Stimulated activated CD4-positive, alpha-beta T cell treated with anti-CD3 and anti-CD28 coated beads, Interleukin-1b, Interleukin-23, amount 100 ng/mL, for 24 hours (primary cell): ENCODE measurements at places on chromosomes 5 and 9.

GRCh38 chr5:161676103-161676502 is 9.4 kb upstream of the GABRA6 start:
- DNase-seq: no peak

- no peak for DNase-seq
These were observed 8.6 kb upstream of the PHYKPL start for GRCh38 chr5:178241231-178241663.

DNA sequence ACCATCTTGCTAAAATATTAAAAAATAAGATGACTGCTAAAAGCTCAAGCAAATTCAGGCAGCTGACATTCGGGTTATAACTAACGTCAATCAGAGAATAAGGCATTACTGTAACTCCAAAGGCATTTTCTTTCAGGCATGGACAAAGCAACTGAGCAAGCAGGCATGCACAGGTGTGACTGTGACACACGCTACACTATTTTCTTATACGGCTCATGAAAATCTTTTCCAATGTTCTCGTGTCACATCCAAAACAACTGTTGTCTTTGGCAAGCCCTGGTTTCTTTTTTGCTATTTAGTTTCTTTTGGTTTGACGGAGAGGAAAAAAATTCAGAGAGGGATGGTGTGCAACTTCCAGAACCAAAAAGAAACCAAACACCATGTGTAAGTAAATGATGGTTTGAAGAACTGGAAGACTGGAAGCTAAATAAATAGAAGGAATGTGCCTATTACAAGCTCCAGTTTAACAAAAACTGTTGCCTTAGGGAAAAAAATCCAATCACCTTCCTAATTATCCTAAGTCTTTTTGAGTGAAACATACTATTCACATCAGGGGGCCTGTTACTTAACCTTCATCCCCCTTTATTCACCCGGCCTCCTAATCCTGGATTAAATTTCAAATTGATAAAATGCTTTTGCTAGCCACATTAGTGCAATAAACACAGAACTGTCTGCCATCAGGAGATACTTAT is 277.6 kb downstream of the PSAT1 start:
- DNase-seq: no peak

DNA sequence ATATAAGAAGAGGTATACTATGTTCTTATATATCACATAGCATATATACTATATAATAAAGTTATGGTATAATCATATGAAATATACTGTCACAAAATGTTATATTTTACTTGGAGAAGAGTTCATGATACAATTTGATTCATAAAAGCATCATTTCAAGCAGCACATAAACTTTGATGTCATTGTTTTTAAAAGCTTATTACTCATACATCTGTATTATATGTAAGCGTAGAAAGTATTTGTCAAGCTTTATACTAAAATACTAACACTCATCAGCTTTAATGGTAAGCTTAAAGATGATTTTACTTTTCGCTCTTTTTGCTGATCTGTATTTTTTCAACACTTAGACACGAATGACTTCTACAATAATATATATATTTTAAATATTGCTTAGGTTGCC is 34.0 kb upstream of the ZNF618 start:
- no peak for DNase-seq

GRCh38 chr9:134348404-134349155 is 22.3 kb downstream of the RXRA start:
- DNase-seq: no peak

GRCh38 chr9:90020276-90020871 is 415.6 kb downstream of the GADD45G start:
- DNase-seq: no peak

DNA sequence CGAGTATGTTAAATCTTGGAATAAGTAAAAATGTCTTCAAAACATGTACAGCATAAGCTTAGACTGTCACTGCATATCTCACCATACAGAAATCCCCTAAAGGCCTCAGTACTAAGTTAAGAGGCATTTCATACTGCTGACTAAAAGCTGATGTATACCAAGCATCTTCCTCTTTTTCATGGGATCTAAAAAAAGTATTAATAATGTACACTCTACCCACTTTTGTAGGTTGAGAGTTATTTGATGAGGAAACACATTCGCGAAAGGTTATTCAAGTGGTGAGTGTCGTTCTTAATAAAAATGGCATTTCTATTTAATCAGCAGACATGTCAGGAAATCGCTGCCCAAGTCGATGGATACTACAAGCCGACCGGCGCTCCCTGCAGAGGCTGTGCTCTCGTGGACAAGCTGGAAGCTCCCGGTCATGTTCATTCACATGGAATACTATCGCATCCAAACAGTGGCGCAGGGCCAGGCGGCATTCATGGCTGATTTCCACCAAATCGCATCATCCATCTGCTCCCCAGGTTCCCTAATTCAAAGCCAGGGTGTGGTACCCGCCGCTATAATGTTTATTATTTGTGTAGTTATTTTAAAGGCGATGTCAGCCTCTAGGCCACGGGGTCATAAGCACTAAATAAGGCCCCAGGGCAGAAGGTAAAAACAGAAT is 724 bp downstream of the SGTB start:
- DNase-seq: no peak

- DNase-seq: no peak
These were observed 137.0 kb downstream of the COL23A1 start for GRCh38 chr5:178453224-178453623.

GRCh38 chr9:136963751-136964150 is 11.7 kb downstream of the LCN12 start:
- DNase-seq: no peak

DNA sequence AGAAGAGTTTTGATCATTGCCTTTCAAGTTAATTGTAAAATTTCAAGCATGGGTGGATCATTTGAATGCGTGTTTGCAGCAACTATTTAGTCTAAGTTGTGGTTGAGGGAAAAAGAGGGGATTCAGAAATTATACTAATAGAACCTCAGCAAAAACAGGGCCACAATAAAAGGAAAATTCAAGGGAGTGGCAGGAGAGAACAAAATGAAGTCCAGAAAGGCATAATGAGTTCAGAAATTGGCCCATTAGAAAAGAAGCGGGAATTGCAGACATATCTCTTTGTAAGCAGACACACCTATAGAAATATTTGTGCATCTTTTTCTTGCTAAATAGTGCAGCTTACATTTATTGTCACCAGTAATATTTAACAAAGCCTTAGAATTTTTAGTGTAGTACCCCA is 960.0 kb downstream of the CDH12 start:
- no peak for DNase-seq

GRCh38 chr9:138100711-138101350 is 223.2 kb downstream of the CACNA1B start:
- no peak for DNase-seq

GRCh38 chr5:140186267-140186671 is 11.3 kb downstream of the CYSTM1 start:
- no peak for DNase-seq

GRCh38 chr9:84573083-84573482 is 96.4 kb upstream of the NTRK2 start:
- no peak for DNase-seq

- no peak for DNase-seq
These were observed 1398.7 kb downstream of the PTPRD start for GRCh38 chr9:9214066-9214465.

DNA sequence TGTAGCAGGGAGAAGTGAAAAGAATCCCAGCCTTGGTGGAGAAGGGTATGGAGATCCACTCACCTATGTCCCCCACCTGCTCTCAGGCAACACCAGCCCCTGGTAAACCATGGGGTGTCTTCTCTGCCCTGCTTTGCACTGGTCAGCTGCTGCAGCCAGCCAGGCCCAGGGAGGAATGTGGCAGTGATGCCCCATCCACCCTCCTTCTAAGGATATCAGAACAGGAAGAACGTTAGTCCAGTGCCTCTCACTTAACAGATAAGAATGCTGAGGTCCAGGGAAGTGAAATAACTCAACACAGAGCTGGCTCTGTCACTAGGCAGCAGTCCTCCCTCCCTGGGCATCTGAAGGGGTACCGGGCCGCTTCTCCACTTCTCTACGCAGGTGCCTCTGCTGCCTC is 9.7 kb upstream of the PPIC start:
- DNase-seq: no peak

GRCh38 chr9:34589636-34590380 is at the start of gene CNTFR:
TSS of gene CNTFR (minus strand) at chr9:34589724. CDS start at chr9:34568981, 20,743 bp downstream.
- no peak for DNase-seq

DNA sequence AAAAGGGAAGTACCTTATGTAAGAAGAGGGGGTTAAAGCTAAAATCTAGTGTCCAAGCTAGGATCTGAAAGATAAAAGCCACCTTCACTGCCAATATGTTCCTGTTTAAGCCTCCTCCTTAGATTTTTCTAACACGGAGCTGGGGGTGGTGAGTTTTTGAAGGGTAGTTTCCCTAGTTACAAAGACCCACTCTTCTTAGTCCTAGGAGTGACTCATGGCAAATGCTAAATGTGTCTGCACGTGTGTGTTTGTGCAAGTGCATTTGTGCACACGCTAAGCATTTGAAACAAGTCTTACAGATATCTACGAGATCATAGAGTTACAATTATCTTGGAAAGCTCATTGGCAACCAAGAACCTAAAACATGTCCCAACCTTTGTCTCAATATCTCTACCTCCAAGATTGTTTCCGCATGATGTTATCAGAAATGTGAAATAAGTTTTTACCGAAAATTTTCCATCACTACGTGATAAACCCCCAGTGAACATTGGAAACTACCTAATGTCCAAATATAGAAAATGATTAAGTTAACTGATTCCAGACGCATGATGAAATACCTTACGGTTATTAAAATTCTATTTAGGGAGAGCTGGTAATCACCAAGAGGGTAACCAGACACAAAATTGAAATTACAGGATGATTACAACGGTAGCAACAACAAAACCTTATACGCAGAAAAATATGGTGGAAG is 78.0 kb upstream of the HRH2 start:
- DNase-seq: no peak

DNA sequence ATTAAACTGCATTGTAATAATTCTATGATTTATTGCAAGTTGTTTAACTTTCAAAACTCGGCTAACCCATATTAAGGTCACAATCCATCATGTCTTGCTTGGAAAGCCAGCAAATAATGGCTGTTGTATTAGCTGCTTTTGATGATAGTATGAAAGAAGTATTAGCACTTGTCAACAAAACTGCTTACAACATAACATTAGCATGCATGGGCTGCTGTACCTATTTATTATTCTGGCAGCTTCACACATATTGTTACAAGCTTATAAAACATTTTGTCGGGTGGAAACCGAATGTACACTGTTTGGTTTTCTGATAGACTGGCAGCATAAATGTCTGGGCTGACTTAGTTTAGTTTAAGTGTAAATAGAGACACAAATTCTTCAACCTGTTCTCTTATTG is 378.3 kb downstream of the KIAA0825 start:
- no peak for DNase-seq

- DNase-seq: no peak
These were observed 199.3 kb upstream of the PDE4D start for GRCh38 chr5:60092671-60093422.

DNA sequence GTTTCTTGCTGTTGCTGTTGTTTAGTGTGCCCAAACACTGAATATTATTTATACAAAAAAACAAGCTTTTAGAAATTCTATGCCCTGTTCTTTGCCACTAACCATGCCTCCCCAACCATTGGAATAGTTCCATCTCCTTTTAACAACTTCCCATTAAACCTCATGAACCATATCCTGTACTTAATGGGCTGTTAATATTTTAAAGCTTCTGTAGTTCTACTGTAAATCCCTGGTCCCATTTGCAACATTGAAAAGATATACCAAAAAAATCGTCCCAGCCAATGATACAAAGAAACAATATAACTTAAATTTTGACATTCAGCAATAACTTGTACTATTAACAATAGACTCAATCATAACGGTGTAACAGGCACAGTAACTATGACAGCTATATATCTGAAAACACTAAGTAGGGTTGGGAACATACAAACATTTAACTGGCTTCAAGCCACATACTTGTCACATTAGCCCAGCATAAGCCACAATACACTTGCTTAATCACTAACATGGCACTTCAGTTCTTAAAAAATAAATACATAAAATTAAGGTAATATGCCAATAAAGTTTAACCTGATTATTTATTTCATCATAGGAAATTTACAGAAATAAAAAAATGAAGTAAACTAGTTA is 86.1 kb downstream of the ADAMTS6 start:
- DNase-seq: no peak

DNA sequence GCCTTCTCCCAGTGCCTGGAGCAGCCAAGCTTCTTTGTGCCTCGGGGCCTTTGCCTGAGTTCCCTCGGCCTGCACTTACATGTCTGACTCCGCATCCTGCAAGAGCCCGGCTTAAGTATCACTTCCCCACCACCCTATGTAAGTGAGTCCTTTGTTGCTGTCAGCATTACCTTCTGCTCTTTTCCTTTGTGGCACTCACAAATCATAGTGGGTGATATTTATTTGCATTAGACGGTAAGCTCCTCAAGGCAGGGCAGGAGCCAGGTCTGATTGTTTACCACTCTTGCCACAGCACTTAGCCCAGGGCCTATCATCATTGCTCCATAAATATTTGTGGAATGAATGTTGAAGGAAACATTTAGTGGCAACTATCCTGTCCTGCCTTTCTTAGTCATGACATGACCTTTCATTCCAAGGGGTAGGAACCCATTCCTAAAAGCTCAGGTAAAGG is 4.8 kb downstream of the GM2A start:
- no peak for DNase-seq

DNA sequence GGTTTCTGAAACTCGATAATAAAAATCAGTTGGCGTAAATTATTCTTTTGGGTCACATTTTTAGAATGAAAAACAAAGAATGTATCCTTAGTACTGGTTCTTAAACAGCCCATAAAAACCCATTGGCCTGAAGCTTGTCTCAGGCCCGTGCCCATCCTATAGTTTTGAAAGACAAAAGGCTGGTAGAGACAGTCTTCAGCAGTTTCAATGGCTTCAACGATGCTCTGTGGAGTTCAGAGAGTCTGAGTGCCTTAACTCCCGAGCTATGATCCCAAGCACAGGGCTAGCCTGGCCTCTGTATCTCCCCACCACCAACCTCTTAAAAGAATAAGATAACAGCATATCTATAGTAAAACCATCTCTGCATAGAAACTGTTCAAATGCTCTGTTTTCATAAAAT is 595.0 kb downstream of the CDH12 start:
- DNase-seq: no peak

DNA sequence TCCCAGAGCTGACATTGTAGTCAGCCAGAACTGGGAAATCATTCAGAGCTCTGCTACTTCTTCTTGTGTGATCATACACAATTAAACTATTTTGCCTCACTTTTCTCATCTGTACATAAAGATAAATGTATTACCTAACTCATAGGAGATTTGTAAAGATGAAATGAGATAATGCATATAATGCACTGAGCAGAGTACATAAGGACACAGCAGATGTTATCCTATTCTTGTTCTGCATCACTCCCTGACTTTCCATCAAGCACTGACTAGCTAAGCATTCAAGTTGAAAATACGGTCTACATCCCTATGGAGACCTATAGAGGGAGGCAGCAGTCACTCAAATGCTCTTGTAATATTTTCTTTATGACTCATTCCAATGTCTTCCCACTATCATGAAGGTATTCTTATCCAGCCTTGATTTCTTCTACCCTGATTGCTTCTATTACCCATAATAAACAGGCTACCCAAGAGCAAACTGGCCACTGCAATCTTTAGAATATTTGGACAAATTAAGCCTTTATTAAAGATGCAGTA is 16.3 kb upstream of the PRR16 start:
- DNase-seq: no peak
